Activated B cell treated with CpG ODN at 0.5 μM for 24 hours (primary cell): ENCODE measurements at places on chromosomes 3 and 15. TPM values are rescaled to one million over a fixed set of nuclear protein-coding genes. Genes with fewer than 3 reads are reported as not detected.

DNA sequence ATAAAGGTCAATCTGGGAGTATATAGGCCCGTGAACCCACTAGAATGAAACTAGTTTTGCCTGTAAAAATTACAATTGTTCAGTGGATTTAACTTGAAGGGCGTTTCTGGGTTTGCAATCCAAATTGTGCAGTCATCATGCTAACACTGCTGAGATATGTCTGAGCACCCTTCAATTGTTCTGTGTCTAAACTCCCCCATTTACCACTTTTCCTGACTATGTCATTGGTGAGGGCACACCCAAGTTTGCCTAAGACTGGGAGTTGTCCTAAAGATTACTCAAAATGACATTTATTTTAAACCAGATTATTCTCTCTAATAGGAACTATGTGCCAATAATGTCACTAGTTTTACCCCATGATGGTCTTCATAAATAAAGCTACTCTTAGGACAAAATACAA is 54.6 kb downstream of the EMC4 start:
- DNase-seq = no peak

- no peak for DNase-seq
Observed at GRCh38 chr3:178350763-178351162, 185.5 kb upstream of the KCNMB2 start.

GRCh38 chr3:185282696-185283373 is 29.0 kb upstream of the EHHADH start:
- DNase-seq = peak; percentile 90

GRCh38 chr3:127182431-127182830 is 10.5 kb upstream of the PRR23E start:
- DNase-seq = no peak

- DNase-seq = no peak
Observed at GRCh38 chr3:161349529-161350312, 21.6 kb downstream of the SPTSSB start.

DNA sequence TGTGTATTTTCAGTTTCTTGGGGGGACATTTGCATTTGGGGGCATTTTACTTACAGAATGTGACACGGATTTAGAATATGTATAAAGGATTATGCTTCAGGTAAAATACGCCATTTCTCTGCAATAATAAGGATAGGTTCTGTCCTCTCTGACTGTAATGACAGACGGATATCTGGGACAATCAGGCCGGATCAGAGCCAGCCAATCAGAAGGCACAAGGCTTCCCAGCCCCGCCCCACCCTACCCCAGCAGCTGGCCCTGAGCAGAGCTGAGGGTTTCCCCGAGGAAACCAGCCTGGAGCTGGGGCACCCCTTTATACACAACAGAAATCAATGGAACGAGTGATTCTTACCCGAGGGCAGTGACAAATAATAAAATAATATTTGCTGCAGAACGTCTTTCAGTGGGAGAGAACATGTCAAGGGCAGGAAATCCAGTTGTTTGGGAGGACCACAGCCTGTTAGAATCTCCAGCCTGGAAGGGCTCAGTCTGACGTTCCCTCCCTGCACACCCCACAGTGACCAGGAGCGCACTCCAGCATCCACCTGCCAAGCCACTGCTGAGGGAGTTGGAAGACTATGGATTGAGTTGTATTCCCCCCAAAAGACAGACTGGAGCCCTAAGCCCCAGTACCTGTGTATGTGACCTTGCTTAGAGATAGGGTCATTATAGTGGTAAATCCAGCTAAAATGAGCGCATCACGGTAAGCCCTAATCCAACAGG is 30.3 kb upstream of the SEC13 start:
- DNase-seq = no peak

GRCh38 chr3:14126017-14126886 is 1.4 kb downstream of the TMEM43 start:
- no peak for DNase-seq

DNA sequence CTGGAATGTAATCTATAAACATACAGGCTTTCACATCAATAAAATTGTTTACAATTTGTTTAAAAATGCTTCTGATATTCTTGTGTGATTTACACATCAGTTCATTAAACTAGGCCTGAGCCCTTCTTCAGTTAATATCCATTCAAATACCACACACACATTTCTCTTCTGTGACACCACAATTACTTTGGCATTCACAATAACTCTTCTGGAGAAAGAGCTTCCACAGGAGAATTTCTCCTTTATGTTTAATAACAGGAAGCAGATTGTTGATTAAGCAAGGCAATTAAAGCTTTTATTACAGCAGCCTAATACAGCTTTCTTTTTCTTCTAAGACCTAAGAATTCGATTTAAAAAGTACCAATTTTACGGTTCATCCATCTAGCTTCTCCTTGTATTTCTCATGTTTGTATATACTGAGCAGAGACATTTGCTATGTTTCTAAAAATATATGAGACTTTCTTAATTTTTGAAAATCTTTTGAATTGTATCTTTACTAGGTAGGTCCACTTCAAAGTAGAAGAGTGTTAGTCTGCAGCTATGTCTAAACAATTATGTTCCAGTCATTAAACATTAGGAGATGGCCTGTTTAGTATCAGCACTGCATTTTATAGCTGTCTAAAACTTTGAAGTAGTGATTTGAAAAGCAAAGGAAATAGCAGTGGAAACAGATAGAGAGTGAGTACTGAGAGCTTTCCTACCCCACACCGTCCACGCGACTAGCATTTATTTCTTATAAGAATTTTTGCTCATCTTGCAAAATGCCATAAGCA is 511.1 kb upstream of the UBE2E2 start:
- DNase-seq = no peak

DNA sequence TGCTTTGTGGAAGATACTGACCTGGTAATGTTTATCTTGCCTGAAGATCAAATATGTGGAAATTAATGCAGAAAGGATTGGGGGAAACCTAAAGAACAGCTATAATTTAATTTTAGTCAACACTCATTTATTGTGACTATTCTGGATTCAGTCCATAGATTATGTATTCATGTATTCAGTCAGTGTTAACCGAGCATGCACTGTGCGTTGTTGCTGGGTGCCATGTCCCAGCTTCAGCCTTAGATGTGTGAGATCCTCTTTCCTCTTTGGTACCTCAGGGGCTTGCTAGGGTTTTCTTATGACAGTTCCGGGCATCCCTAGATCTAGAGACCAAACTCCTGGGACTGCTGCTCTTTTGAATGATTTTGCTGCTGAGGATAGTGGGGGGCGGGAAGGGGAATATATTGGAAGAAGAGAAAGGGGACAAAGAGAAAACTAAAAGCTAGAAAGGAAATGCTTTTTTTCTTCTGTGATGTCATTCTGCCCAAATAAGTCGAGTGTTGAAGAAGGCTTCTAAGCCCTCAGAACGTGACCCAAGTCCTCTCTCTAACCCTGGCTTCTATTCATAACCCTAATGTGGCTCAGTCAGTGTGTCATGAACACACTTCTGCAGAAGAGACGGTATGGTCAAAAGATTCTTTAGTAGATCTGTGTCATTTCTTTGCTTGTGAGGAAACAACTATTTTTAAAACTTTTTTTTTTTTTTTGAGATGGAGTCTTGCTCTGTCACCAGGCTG is 33.5 kb downstream of the STARD9 start:
- no peak for DNase-seq

GRCh38 chr15:93671387-93671943 is 559.9 kb upstream of the MCTP2 start:
- no peak for DNase-seq

DNA sequence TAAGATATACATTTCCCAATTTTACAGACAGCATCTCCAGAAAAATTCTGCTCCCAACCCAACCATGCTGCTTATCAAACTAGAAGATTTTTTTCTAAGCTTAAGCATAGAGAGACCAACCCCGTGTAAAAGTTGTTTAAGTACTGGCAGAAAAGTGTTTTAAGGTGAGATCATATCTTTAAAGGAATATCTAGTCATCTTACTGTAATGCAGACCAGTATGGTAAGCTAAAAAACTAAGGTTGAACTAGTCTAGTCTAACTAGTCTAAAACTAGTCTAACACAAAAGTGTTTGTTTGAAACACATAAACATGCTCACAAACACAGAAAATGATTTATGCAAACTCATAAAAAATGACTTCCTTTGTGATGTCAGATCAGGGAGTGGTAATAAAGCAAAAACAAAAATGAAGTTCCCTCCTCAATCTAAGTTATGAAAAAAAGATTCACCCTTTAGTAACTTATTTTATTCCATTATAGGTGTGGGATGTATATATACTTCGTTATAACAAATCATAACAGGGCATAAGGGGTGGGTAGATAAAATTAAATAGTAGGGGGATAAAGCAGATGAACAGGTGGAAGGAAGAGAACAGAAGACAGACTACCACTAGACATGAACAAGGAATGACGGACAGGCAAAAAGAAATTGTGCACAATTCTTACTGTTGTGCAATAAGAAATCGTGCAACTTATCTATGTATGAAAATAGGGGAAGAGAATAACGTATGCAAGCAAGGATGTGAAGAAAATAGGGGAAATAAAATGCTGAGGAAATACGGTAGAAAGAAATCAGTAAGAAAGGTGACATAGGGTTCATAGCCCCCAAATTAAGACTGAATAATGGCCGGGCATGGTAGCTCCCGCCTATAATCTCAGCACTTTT is 10.0 kb downstream of the MYO5A start:
- no peak for DNase-seq

DNA sequence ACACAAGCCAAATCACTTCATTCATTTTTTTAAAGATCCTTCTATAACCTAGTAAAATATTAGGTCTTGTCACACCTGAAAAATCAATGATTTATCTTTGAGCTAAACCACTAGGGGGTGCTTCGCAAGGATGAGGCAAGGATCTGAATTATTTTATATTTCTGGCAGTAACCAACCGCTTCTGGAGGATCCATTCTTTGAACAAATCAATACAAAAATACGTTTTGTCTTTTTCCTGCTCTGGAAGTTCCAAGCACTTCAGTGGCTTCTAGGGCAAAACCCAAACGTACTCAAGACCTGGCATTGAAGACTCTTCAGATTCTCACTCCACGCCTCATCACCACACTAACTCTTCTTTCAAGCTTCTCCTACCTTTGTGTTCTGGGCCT is 486 bp downstream of the LSG1 start:
- DNase-seq = no peak

- no peak for DNase-seq
Observed at GRCh38 chr3:141368062-141368924, at the start of gene ZBTB38. Gene ZBTB38 (plus strand): TSS chr3:141368504. CDS start chr3:141442389, 73,885 bp downstream.

- DNase-seq = no peak
Observed at GRCh38 chr3:58672451-58672850, 5.9 kb upstream of the FAM3D start.

GRCh38 chr15:97652041-97652440 is 308.5 kb upstream of the ARRDC4 start:
- no peak for DNase-seq

DNA sequence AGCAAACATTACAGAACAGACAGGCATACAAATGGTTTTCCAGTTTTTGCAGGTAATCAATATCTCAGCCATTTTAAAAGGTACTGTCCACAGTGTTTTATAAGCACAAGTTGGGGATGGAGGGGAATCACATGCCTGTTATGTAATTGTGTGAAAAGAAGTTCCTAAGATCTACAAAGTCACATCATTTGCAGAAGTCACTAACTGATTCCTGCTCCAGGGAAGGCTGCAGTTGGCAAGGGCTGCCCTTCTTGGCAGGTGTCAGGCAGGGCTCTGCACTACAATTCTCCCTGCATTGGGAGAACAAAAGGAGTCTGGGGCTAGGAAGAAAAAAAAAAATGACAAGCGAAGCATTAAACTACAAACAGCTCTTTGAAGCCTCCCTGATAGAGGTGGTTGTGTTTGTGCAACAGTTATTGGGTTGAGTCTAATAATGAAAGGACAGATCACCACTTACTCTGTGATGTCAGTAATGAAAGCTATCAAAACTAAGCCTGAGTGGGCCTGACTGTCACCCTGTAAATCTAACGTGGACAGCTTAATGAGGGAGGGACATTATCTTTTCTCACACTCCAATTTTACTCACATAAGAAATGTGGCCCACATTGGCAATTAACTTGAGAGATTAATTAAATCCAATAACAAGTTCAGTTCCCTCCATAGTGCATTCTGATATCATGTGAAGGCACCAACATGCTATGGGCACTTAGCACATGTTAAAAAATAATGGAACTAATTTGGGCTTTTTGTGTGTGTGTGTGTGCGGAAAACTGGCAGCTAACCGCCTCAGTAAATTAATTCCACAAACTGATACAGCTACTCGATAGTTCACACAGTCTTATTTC is 242.9 kb downstream of the FHIT start:
- no peak for DNase-seq

DNA sequence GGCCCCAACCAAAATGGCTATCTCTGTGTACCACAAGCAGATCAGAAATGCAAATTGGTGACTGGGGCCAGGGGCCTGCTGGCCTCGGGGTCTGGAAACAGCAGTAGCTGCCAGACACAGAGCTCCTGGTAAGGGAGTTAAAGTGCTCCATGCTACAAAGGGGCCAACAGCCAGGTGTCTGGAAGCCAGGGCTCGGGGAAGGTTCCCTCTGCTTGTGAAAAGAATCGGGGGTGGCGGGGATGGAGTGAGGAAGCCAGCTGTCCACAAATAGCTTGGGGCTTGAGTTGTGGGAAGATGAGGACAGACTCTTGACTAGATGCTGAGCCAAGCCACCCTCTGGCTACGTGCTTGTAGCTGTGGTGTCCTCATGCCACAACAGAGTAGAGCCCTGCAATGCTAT is 39.3 kb downstream of the CHRD start:
- no peak for DNase-seq

DNA sequence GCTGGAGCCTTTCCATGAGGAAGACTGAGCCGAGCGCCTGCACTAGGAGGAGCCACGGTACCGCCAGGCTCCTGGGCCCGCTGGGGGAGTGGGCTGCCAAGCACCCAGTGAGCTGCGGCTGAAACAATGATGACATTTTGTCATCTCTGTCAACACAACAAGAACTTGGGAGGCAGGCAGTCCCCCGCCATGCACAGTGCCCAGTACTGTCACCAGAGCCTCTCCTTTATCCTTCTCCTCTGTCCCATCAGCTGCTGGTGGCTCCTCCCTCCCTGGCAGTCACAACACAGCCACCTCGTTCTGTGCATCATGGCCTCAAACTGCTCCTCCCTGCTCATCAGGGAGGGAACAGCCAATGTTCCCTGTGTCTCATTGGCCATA is 34.0 kb upstream of the PCSK6 start:
- no peak for DNase-seq

Gene DLG1
- total RNA-seq = 82.6 and 102 TPM in 2 replicates

Gene TEX55
- total RNA-seq = not detected in 2 replicates

Gene MESD
- total RNA-seq = 21.4 and 23.8 TPM in 2 replicates

Gene HRG
- not detected in 2 replicates for total RNA-seq

Gene SCG3
- total RNA-seq = not detected in 2 replicates

Gene NCEH1
- 4.5 and 4.9 TPM in 2 replicates for total RNA-seq

Gene AGBL1
- total RNA-seq = not detected in 2 replicates

Gene ACSBG1
- total RNA-seq = 0.07 and 0.15 TPM in 2 replicates

Gene SH2D7
- total RNA-seq = not detected in 2 replicates

Gene MAP3K13
- total RNA-seq = 10.5 and 10.6 TPM in 2 replicates
